GM10248 (cell line): ENCODE measurements at places on chromosomes 2 and 18.
A peak's percentile ranks its signal among the peaks of the same experiment; 100 is the strongest.

- DNase-seq: no peak
Measured at GRCh38 chr18:62498616-62499262, 24.1 kb upstream of the ZCCHC2 start.

GRCh38 chr2:38465789-38466127 is 88.7 kb upstream of the ATL2 start:
- peak; percentile 67 for DNase-seq

GRCh38 chr2:113076954-113077669 is 9.3 kb downstream of the IL1F10 start:
- no peak for DNase-seq

DNA sequence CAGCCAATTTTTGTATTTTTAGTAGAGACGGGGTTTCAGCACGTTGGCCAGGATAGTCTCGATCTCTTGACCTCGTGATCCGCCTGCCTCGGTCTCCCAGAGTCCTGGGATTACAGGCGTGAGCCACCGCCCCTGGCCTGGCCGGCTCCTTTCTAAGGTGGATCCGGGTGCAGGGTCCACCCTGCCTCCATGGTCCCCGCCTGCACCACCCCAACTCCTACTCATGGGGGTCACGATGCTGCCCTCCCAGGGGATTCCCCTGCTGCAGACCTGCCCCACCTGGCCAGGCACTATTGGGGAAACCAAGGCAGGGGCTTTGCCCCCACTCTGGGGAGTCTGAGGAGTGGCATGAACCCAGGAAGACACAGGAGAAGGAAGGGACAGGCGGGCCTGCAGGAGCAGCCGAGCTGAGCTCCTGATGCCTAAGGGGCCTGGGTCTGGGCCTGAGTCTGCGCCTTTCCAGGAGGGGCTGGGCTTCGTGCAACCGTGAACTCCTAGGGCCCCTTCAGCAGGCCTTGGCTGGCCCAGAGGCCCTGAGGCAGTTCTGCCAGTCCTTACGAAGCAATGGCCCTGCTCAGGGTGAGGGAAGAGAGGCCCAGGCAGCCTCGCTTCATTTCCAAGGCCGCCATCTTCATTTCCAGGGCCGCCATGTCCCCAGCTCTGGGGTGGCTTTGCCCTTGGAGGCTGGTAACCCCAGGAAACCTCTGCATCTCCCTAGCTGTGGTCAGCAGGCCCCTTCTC is 67.2 kb upstream of the SMAD7 start:
- DNase-seq: no peak

- no peak for DNase-seq
Measured at GRCh38 chr18:40672590-40672989, 1282.4 kb upstream of the PIK3C3 start.

- no peak for DNase-seq
Measured at GRCh38 chr18:23837591-23837990, 148.3 kb downstream of the LAMA3 start.

DNA sequence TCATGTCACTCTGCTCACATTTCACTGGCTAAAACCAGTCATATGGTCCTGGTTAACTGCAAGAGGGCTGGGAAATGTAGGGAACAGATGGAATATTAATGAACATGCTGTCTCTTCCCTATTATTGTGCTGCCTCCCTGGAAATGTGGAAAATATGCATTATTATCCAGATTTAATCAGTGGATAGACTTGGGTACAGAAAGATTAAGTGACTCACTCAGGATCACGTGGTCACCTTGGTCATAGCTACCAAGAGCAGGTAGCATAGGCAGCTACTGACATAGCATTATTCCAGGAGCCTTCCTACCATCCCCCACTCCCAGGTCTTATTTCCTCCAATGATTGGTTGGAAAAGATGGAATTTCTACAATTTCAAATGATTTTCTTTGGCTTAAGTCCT is 141.1 kb downstream of the HRH4 start:
- DNase-seq: no peak

- peak; percentile 32 for DNase-seq
Measured at GRCh38 chr18:2657788-2658458, 2.4 kb downstream of the SMCHD1 start.

- no peak for DNase-seq
Measured at GRCh38 chr2:16640001-16640700, 25.5 kb downstream of the CYRIA start.

GRCh38 chr2:202780514-202781021 is 91.0 kb downstream of the ICA1L start:
- peak; percentile 31 for DNase-seq

GRCh38 chr2:178374865-178375264 is 76.1 kb downstream of the PRKRA start:
- DNase-seq: no peak

- no peak for DNase-seq
Measured at GRCh38 chr2:29295845-29296244, 180.6 kb downstream of the CLIP4 start.

DNA sequence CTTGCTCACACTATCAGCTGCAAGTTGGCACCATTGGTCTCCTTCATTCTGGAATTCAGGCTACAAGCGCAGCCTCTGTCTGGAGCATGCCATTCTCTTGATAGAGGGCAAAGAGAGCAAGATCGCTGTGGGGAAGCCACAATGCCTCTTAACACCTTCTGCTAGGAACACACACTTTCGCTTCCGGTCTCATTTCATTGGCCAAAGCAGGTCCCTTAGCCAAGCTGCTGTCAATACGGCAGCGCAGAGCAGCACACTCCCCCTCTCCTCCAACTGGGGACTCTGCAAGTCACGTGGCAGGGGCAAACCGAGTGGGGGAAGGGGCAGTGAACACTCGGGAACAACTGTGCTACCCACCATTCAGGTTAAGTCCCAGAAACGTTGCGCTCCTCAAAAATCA is 98.1 kb downstream of the MMADHC start:
- no peak for DNase-seq

DNA sequence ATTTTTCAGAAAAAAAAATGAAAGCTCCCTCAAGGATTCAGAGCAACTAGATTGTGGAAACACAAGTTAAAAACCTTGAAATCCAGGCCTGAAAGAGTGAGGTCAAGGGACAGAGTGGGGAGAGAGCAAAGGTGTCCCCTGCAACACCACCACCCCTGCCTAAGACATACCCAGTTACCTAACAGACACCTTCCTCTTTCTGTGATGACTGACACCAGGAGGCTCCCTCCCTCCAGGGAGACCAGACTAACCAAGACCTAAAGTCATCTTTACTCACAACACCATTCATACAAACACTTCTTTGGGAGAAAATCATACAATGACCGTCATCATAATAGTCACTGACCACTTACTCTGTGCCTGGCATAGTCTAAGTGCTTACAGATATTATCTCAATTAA is 151.8 kb upstream of the NABP1 start:
- DNase-seq: no peak

DNA sequence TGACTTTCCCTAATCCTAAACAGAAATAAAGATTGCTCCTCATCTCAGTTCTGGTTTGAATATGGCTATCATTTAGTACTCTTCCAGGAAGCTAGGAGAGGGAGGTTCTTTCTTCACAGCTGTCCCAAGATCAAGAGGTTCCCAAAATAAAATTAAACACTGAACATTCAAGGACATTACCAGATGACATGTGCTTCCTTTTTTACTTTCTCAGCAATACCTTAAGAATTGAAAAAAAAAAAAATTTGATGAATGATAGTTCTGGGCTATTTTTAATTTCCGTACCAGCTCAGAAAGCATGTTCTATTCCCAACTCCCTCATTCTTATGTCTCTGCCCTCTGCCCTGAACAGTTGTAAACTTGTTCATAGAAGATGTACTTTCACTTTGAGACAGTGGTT is 61.7 kb upstream of the MYL1 start:
- no peak for DNase-seq

DNA sequence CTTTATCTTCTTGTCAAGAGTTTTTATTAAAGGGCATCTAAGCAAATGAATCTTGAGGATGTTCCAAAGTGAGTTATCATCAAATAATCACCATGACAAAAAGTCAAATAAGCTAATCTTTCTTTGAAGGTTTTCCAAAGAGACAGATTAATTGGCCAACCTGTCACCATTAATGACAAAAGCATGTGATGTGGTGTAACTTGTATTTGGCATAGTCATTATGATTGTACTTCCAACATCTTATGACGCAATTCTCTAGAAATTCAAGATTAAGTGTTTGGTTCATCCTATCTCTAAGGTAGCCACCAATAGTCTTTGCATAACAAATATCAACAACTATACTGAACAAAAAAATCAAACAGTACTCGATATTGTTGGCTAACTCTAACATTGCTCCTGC is 28.6 kb downstream of the RBMS1 start:
- DNase-seq: no peak

GRCh38 chr18:23437357-23438045 is 15.6 kb upstream of the RIOK3 start:
- peak; percentile 89 for DNase-seq

DNA sequence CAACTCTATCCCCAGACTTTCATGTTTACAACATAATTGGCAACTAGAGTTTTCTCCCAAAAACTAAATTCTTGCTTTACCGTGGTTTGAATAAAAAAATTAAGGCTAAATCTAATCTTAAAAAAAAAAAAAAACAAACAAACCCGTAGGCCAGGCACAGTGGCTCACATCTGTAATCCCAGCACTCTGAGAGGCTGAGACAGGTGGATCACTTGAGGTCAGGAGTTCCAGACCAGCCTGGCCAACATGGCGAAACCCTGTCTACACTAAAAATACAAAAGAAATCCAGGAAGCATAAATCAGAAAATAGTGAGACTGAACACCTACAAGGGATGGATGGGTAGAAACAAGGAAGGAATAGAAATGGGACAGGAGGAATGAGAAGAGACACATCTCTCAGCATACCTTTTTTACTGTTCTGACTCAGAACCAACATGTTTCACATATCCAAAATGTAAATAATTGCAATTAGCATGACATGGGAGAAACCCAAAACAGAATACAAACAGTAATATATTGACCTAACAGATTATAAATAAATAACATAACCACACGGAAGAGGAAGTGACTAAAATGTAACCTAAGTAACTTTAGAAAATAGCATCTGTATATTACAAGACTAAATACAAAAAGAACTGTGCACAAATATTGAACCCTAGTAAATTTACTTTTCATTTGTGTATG is 17.5 kb downstream of the MGAT4A start:
- peak; percentile 32 for DNase-seq

- no peak for DNase-seq
Measured at GRCh38 chr2:223634238-223634637, 32.1 kb upstream of the SCG2 start.

- DNase-seq: no peak
Measured at GRCh38 chr2:95700519-95700918, 108.7 kb downstream of the TRIM43 start.

DNA sequence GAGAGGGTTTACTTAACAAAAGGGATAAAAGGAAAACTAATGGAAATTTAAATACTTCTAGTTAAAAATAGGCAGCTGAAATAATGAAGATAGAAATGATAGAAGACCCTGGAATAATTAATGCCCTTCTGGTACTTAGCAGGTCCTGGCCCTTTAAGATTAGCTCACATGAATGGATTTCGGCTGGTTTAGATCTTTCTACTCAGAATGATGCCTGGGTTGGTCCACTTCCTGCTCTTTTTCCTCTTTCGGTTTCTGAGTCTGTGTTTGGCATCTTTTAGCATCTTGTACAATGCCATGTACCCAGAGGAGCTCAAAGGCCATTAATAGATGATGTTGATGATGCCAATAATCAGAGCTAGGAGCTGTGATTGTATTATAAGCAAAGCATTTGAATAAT is 290.5 kb downstream of the CLIP4 start:
- no peak for DNase-seq

GRCh38 chr2:231634951-231635875 is 42.5 kb downstream of the TEX44 start:
- DNase-seq: no peak

- DNase-seq: no peak
Measured at GRCh38 chr2:8138923-8139667, 542.8 kb upstream of the ID2 start.

DNA sequence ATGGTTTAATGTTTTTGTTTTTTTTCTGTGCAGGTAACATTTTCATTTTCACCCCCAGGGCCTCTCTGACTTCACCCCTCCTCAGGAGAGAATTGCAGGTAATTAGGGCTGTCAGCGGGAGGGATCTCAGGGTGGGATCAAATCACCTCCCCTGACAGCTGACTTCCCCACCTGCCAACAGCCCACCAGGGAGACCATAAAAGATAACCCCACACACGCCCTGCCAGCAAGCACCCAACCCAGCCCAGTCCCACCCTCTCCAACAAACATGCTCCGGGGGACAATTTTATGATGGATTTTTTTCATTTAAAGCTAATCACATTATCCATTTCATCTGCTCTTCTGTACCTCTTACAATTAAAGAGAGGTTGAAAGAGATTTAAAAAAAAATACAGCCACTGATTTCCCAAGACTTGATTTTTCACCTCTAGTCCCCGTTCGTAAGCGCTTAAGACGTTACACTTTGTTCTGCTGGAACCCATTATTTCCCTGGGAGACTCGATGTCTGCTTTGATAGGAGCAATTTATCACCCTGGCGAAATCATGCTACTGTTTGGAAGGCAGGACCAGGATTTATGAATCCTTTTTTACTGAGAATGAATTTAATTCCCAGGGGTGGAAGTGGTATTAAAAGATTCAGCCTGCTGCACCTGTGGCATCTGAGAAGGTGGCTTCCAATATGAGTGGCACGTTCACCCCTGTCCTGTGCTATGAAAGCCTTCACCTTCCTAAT is 232.9 kb upstream of the ID2 start:
- DNase-seq: no peak

DNA sequence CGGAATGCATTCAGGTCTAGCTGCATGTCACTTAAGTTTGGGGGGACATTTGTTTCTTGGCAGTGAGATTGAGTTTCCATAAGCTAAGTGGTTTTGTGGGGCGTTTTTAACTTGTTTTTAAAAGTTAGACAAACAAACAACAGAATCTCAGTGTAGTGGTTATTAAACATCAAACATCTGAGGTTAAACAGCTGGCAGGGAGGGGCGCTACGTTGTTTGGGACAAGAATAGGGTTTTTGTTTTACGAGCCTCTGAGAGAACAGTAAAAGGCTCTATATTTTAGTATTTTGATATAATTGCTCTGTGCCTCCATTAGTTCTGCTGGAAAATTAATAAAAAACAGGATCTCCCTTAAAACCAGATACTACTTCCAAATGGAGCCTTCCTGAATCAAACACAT is 41.6 kb upstream of the TMEM177 start:
- no peak for DNase-seq

- DNase-seq: no peak
Measured at GRCh38 chr2:233301811-233302210, 5.8 kb upstream of the SAG start.

DNA sequence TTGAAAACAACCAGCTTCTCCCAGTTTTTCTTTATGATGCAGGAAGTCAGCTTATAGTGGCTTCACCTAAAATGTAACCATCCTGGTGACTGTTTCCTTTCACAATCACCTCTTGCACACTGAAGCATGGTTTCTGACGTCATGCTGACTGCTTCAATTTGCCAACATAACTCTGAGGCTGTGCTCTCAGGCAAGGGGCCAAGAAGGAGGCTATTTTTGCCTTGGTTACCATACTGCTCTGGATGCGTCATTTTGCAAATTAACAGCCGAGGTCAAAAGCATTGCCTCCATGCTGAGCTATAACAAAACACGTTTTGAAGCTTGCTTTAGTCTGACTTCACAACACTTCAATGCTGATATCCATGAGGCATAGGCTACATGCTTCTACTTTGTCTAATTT is 397.8 kb downstream of the METTL4 start:
- no peak for DNase-seq

GRCh38 chr2:84897773-84898172 is 7.7 kb upstream of the TMSB10 start:
- DNase-seq: no peak

- no peak for DNase-seq
Measured at GRCh38 chr2:227082286-227082685, 81.7 kb downstream of the COL4A4 start.

- DNase-seq: no peak
Measured at GRCh38 chr2:54545702-54546450, 89.7 kb downstream of the SPTBN1 start.
